ENCODE measurements at places on chromosomes 11 and 22.

DNA sequence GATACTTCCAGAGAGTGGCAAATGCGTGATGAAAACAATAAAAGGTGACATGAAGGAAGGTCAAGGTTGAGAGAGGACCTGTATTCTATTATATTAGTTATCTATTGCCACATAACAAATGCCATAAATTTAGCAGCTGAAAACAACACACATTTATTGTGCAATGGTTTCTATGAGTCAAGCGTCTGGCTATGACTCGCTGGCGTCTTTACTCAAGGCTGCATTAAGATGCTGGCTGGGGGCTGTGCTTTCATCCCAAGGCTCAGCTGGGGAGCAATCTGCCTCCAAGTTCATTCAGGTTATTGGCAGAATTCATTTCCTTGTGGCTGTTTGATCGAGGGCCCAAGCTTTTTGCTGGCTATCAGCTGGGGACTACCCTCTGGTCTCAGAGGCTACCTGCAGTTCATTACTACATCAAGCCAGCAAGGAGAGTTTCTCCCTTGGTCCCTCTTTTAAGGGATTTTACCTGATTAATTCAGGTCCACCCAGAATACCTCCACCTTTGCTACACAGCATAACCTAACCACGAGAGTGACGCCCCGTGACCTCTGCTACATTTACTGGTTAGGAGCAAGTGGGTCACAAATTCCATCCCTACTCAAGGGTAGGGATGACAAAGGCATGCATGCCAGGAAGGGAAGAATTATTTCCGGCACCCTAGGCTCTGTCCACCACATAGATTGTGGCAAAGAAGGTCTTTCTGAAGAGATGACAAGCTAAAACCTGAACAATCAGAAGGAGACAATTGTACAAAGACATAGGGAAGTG, 549.1 kb downstream of the MN1 start:
- DNase-seq, result no peak

DNA sequence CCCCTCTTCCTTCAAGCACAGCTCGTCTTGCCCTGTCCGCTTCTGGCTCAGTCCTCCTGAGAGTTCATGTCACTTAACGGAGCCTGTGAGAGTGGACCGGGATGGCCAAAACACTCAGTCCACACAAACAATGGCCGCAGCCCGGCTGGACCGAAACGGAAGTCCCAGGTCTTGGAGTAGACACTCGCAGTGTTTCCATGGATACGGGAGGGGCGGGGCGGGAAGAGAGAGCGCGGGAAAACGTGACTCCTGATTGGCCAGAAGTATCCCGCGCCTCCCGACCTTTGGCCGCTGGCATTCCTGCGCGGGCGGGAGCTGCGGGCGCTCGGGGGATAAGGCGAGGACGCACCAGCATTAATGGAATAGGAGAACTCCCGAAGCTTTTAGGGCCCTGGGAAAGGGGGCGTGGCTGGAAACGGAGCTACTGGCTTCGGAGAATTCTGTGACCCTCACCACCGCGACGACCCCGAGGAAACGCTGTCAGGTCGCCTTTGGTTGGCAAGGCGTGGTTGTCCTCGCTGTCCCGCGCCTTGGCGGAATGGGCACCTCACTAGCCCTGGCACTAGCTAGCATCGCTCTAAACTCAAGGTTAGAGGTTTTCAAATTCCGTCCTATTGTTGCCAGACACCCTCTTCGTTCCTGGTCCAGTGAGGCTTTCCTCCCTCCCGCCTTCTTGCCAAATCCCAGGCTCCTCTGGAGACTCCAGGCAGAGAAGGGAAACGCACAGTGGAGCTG, at the start of the genes NLRP14 and ZNF214:
Gene NLRP14 (plus strand): TSS at position 297 of the 735 bp plus-strand sequence. CDS start 18,108 bp downstream, outside the sequence.
Gene ZNF214 (minus strand): TSS at position 164 of the 735 bp plus-strand sequence. CDS start 17,511 bp downstream, outside the sequence.
- peak; percentile 98 for DNase-seq

DNA sequence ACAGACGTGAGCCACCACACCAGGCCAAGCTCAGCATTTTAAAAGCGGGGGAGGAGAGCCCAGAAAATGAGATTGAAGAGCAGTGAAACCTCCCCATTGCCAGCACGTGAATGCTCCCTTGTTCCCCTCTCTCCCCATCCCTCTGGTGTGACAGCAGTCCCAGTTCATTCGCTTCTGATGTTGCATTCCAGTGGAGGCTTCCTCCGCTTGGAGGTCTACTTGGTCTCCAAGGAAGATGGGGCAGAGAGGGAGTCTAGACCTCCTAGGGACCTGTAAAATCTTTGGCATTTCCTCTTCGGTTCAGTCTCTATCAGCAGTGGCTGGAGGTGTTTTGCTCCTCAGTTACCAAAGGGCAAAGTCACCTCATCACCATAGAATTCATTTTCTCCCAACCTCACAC, 30.2 kb upstream of the EP300 start:
- no peak for DNase-seq

- DNase-seq, result no peak
Measured at GRCh38 chr11:86014221-86014620, 54.7 kb downstream of the PICALM start.

DNA sequence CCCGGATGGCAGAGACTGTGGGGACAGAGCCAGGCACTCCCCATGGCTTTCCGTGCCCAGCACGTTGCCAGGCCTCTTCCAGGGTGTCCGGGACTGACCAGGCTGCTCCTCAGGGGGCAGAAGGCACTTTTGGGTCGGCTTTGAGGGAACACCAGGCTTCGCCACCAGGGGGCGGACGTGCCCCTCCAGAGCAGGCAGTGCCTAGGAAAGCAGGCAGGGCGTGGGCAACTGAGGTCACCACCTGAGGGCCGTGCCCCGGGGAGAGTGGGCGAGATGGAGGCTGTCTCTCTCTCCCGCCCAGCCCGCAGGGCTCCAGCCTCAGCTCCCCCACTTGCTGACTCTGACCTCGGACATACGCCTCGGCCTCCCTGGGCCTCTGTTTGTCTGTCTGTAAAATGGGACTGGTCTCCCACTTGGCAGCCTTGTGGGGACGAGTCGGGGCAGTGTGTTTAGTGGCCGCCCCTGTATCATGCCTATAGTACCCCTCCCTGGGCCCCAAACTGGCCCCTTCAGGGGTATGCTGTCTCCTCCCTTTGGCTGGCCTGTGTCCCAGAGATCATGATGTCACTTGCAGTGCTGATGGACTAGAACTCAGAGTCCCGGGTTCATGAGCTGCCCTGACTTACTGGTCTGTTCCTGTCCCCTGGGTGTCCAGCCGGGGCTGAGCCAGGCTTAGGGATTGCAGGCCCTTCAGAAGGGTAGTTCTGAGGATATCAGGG, 4.4 kb upstream of the PRR5 start:
- DNase-seq, result peak; percentile 89

DNA sequence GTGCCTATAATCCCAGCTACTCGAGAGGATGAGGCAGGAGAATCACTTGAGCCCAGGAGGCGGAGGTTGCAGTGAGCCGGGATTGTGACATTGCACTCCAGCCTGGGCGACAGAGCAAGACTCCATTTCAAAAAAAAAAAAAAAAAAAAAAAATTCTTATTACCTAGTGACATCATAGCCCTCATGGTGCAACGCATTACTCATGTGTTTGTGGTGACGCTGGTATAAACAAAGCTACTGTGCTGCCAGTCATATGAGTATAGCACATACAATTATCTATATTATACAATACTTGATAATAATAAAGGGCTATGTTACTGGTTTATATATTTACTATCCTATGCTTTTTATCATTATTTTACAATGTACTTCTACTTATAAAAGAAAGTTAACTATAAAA, 41.2 kb downstream of the OR2AT4 start:
- DNase-seq, result no peak

DNA sequence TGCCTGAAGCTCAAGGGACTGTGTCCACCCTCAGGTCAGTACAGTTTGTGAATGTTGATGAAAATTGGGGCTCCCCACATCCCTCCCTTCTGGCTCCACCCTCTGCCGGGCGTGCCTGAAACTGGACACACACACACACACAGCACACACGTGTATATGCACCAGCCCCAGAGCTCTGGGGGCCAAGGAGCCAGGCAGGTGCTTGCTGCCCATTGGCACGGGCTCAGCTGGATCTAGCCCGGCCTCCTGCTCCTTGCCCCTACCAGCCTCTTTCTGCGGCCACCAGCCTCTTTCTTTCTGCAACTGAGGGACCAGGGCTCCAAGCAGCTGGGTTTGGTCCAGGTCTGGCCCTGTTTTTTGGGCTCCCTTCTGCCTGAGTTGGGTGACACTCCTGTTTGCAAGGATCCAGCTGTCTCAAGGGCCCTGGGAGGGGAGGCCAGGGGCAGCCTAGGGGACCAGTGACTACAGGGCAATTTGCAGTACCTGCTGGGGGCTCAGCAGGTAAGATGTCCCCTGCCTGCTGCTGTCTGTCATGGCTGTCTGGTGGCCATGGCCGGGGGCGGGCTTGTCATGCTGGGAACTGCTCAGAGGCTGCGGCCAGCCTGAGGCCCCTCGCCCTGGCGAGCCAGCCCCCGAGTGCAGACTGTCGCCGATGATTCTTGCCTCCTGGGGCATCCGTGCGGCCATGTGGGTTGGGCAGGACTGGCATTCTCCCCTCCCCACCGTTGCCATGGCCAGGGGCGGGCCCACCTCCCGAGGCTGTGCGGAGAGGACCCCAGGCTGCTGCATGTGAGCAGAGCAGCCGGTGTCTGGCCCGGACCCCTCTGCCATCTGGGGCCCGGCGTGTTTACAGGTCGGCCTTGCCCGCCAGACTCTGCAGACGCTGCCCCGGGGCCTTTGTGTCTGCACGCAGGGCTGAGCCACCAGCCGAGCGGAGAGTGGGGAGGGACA, 51.5 kb upstream of the PPARA start:
- no peak for DNase-seq

DNA sequence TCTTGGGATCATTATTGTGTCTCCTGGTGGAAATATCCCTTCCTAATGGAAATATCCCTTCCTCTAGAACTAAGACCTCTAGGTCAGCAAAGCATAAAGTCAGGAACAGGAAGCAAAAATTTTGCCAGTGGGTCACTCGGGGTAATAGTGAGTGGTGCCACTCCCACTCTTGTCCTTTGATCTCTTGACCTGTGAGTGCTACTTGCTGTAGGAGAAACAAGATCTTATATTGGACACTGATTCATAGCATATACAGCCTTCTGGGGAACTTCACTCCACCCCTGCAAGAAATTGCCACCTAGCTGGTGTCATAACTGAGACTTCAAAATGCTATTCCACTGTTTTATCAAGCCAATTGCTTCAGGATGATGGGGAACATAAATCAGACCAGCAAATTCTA, 44.7 kb upstream of the TMEM45B start:
- DNase-seq, result no peak

- DNase-seq, result peak; percentile 88
Measured at GRCh38 chr11:57324154-57324885, 432 bp downstream of the TNKS1BP1 start.

DNA sequence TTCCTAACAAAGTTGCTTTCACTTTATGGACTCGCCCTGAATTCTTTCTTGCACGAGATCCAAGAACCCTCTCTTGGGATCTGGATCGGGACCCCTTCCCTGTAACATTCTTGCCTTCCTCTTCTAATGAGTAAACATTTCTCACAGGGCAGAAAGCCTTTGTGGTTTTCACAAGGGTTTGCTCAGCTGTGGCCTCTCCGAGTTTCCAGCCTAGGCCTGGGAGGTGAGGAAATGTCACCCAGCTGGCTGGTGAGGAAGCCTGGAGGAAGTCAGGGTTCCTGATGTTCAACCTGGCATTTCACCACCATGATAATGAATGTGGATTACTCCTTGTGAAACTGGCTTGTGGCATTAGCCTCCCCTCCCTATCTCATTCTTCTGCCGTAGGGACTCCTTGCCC, 224.9 kb downstream of the DSCAML1 start:
- no peak for DNase-seq

DNA sequence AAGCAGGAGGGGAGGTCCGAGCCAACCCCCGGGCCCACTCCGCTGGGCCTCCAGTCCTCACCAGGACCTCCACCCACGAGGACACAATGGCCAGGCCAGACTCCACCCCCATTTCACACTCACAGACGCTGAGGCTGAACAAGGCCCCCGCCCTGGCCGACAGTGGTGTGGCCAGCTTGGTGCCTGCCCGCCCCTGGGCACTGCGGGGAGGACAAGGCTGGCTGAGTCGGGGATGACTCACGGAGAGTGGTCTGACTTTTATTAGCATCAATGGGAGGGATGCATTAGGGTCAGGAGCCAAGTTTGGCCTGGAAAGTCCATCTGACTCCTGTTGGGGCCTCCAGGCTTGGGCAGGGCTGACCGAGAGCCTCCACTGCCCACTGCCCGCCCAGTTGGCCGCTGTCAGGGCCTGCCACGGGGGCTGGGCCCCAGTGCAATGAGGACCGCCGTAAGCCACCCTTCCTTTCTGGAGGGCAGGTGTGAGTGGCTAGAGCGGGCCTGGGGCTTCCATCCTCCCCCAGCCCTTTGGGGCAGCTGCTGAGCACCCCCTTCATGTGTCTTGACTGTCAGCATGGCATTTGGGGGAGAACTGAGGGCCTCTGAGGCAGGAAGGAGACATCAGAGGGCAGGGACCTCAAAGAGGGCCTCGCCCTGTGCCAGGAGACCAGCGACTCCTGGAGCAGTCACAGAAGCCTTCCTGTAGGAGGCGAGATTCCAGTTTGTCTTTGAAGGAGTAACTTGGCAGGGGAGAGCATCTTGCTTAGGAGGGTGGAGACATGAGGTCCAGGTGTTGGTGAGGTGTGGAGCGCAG, 10.6 kb downstream of the TSPAN32 start:
- no peak for DNase-seq

DNA sequence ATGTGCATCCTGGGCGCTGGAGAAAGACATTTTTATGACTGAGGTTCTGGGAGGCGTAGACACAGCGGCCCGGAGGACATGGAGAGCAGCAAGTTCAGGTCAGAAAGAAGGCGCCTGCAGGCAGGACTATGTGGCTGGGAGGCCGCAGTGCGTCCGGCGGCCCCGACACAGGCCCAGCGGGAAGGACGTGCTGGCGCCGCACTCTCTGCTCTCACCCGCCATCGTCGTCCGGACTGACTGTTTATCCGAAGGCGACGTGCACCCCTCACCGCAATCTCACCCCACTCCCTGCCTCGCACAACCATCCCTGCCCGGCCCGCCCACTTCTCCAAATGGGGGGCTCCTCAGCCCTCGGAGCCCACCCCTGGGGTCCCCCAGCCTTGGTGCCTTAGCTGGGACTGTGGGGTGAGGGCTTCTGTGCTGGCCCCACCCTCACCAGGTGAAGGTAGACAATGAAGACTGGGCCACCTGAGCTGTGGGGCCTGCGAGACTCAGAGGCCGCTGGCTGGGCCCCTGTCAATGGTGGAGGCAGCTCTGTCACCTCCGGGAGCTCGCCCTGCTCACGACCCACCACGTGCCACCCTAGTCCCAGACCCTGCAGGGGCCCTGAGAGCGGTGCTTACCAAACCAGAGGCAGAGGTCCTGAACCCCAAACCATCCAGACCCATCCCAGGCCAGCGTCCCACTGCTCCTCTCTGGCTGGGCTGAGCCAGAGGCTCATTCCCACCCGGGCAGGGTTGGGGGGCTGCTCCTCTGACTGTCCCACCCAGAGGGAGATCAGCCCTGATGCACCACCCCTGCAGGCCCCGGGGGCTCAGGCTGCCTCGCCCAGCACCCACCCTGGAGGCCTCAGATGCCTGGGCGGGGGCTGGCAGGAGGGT, 16.2 kb upstream of the MUC5B start:
- no peak for DNase-seq

All from neural progenitor cell (in vitro differentiated cells).